Stimulated activated CD8-positive, alpha-beta memory T cell treated with anti-CD3 and anti-CD28 coated beads, Interleukin-7, amount 100 ng/mL, for 48 hours (primary cell): ENCODE measurements at places on chromosomes 7 and 10.

DNA sequence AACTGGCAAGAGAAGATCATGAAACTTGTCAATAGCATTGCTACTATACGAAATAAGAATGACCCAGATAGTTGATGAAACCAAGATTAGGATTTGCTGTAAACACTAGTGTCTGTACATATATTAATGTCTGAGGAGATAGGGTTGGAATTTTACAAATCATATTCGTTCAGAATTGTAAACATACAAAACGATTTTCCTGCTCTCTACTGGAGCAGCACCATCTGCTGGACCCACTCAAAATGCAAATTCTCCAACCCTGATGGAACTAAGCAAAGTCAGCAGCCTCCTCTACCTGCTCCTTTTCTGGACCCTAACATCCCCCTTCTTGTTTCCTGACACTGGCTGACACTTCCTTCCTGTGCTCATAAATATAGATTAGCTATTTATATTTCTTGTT lies 29.4 kb upstream of the SGMS1 start:
- no peak for DNase-seq

- no peak for DNase-seq
Measured at GRCh38 chr7:50330254-50330653, 25.7 kb downstream of the IKZF1 start.

- no peak for DNase-seq
Measured at GRCh38 chr7:25180946-25181345, 47.3 kb downstream of the NPVF start.

GRCh38 chr10:1287971-1288401 lies 231.8 kb downstream of the WDR37 start:
- no peak for DNase-seq

GRCh38 chr10:99365736-99366135 lies 36.6 kb downstream of the CNNM1 start:
- DNase-seq: no peak

GRCh38 chr7:113338071-113338696 lies 219.8 kb upstream of the SMIM30 start:
- DNase-seq: no peak

GRCh38 chr10:71788954-71789353 lies 15.6 kb upstream of the VSIR start:
- DNase-seq: no peak

- peak; percentile 22 for DNase-seq
Measured at GRCh38 chr7:129530795-129531391, 28.6 kb downstream of the SMKR1 start.

DNA sequence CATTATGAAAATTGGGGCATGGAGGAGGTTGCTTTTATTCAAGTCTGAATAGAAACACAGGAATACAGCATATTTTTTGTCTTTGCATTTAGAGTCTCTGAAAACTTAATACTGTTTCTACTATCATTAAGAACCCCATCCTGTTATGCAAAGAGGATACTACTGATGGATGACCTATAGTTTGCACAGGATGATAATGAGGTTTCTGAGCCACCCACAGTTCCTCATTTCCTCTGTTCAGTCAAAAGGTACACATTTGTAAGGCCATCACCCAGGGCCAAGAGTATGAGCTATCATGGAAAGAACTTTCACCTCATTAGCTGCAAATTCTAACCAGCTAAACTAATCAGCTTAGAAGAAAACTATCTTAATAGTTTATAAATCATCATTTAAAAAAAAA lies 213.0 kb upstream of the CHRM2 start:
- no peak for DNase-seq

DNA sequence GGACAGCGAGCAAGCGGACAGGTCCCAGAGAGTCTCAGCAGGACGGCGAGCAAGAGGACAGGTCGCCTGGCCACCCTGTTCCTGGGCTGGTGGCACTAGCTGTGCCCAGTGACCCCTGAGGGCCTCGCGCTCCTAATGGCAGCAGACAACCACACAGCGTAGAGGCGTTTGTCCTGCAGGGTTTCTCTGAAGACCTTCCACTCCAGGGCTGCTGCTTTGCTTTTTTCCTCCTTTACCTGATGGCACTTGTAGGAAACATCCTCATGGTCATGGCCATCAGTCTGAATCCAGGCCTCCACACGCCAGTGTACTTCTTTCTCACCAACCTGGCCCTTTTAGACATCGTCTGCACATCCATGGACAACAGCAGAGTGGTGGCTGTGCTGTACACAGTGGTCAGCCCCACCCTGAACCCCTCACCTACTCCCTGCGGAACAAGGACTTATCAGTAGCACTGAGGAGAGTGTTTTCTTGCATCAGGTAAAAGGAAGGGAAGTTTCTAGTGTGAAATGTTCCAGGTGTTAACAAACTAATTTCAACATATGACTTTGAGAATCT lies 27.4 kb downstream of the SCART1 start:
- DNase-seq: no peak

DNA sequence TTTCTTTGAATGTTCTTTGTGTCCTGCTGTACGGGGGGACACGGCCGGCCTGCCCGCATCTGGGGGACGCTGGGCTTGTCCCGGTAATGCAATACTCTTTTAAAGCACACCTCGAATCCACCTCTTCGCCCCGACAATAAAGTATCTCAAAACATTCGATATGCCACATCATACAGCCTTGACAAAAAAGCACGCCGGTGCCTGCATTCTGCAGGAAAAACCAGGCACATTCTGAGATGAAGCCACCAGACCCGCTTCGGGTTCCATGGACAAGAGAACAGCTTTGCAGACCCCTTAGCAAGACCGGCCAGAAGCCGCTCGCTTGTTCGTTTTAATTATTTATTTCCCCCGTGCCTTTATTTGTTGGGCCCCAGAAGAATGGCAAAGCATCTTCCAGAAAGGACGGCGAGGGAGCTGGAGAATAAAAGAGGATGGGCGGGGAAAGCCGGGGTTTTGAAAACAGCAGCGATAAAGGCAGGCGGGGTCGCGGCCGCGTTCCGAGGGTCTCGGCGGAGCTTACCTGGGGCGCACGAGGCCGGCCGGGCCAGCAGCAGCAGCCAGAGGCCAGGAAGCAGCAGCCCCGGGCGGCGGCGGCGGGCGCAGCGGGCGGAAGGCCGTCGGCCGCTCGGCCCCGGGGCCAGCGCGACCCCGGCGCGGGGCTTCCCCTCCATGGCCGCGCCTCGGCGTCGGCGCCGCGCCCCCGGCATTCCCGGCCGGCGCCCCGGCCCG lies 462 bp downstream of the KIAA1549 start:
- DNase-seq: no peak

DNA sequence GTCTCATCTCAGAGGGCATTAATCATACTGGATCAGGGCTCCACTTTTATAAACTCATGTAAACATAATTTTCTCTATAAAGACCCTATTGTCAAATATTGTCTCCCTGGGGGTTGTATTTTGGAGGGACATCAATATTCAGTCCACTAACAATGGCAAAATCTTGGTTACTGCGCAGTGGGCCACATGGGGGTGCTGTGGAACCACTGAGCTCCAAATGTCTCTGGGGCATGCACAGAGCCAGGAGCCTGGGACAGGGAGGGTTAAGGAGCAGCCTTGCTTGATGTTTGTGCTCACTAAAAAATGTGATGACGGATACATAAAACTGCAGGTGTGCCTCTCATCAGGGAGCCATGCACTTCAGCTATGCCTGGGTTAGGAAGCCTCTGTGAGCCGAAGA lies 62.1 kb upstream of the PRSS58 start:
- no peak for DNase-seq

DNA sequence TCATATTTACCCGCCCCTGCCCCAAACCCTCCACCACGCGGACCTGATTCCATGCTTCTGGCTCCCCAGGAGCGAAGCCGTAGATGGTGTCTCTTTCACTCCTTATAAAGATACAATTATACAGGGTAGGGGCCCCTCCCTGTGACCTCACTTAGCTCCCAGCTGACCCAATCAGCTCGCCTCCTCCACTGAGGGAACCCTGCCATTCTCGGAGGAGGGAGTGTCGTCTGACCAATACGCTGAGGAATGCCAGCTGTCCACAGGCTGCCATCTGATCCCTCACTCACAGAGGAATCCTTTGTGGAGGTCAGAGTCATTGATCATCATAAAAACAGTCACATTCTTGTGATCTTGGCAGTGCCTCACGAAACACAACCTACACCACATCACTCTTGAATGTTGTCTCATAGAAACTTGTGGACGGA lies 67.5 kb upstream of the INSIG1 start:
- no peak for DNase-seq

- no peak for DNase-seq
Measured at GRCh38 chr7:16944936-16945335, 63.2 kb upstream of the AGR3 start.

GRCh38 chr10:70255329-70256299 lies 22.4 kb upstream of the PPA1 start:
- DNase-seq: no peak
